ENCODE measurements at places on chromosomes 1 and 21.

DNA sequence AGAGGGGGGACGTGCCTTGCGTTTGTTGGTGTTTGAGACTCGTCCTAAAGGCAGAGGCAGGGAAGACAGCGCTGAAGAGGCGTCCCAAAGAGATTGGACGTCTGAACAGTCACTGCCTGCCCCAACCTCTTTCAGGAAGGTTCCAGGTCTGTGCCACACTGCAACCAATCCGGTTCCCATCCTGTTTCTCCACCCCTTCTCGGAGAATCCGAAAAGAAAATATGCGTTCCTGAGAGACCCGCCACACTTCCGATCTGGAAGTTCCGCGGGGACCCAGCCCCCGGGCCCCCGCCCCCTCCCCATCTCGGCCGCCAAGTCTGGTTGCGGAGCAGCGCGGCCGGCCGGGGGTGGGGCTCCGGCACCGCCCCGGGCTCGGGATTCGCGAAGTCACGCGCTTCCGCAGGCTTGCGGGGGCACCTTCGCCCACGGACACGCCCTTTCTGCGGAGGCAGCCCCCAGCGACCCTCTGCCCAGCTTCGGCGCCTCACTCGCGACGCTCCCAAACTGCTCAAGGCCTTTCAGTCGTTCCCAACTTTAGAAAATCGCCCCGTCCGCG lies 124.5 kb upstream of the DPYD start:
- DNase-seq, result no peak

GRCh38 chr21:31201548-31201947 lies 142.5 kb downstream of the TIAM1 start:
- DNase-seq, result no peak

GRCh38 chr21:16318651-16319300 lies 589.0 kb downstream of the USP25 start:
- DNase-seq, result no peak

DNA sequence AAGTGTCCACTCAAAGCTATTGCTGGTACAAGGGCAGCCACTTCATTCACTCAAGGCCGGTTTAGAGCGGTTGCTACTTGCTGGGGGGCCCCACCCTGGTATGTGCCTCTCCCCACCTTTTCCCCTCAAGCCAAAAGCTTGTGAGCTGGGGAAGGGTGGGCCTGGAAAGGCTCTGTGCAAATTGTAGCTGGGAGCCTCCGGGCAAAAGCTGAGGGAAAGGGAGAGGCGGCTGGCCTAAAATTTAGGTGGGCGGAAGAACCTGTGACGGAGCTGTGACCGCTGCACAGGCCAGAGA lies 306 bp upstream of the SH3D21 start:
- no peak for DNase-seq

DNA sequence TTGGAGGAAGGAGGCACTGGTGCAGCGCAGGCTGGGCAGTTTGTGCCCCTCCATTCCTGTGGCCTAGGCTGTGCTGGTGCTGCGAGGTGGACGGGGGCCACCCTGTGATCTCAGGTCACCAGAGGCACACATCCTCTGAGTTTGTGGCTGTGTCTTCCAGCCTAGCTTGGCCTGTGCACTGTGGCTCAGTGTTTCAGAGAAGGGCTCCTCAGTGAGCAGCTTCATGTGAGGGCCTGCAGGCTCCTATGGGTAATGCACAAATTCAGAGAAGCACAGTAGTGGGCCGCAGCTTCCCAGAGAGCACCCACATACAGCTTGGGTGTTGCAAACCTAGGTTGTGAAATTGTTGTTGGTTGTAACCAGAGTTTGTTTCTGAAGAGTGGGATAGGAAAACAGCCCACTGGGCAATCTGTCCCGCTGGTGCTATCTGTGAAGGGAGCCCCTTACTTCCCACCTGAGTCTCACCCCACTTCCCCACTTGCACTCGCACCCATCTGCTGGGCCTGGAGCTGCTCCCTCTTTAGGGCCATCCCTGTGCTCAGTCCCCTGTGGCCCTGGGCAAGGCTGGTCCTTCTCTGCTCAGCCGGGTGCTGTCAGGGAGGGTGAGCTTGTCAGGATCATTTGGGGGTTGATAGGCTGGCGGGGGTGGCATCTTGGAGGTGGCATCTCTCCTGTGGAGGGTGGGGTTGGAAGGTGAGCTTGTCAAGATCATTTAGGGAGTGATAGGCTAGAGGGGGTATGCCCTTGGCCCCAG lies 30.2 kb downstream of the SNAP47 start:
- no peak for DNase-seq

GRCh38 chr1:186761358-186761757 lies 67.4 kb upstream of the PLA2G4A start:
- DNase-seq, result no peak

GRCh38 chr1:54754045-54754444 lies 10.3 kb downstream of the PARS2 start:
- DNase-seq, result no peak

DNA sequence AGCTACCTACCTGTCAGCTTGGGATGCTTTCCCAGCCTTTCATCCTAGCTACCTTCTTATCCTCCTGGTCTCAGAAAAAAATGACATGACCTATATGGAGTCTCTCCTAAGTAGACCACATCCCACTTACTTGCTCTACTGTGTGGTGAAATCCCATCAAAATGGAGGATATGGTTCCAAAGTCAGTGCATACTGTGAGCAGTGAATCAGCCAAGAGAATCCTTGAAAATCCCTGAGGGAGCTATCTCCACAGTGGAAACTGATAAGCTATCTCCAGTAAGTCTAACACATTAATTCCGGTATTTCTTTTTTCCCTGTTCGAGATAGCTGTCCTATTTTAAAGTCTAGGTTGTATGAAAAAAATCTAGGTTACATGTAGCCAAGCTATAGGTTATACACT lies 189.7 kb downstream of the FGGY start:
- DNase-seq, result no peak

DNA sequence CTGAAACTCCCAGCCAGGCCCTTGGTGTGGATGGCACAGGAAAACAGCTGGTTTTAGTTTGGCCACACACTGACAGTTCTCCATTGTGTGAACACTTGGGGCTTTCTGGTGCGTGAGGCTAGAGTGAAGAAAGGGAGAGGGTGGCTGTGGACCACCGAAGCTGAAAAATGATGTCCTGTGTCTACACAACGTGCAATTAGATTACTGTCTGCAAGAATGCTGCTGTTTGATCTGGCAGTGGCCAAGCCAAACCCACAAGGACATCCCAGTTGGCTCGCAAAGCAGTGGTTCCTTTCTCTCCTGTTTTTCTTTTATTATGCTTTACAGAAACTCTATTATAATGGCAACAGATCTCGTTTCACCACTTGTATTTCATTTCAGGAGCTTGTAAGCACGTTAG lies 58.9 kb downstream of the ERG start:
- no peak for DNase-seq

DNA sequence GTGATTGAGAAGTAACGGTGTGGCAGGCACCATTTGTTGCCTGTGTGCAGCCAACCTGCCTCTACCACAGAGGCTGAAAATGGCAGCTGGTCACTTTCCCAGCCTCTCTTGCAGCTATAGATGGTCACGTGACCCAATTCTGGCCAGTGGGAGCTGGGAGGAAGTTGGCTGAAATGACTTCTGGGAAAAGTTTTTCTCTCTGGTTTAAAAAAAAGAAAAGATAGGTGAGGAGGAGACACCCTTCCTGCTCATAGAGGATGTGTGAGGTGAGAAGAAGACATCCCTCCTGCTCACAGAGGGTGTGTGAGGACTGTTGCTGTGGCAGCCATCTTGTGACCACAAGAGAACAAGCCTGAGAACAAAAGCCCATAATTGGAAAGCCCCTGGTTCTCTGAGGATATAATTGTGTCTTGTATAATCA lies 122.8 kb downstream of the SYF2 start:
- DNase-seq, result no peak

- no peak for DNase-seq
Observed at GRCh38 chr1:41232305-41232704, 9.8 kb downstream of the SCMH1 start.

GRCh38 chr1:181099152-181100014 lies 10.9 kb downstream of the IER5 start:
- DNase-seq, result no peak

GRCh38 chr1:162091681-162092524 lies 22.4 kb downstream of the NOS1AP start:
- DNase-seq, result no peak

DNA sequence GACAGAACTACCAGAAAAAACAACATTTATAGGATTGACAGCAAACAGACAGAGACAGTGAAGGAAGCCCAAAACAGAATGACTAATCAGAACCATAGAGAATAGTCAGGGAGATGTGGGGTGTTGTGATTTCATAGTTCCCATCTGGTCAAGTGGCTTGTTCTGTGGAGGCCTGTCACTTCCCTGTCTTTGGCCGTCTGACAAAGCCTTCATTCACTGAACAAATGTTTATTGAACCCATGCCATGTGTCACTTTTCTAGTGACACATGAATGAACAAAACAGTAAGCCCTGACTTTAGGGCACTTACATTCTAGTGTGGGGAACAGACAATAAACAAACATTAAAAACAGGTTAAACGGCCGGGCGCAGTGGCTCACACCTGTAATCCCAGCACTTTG lies 3.2 kb upstream of the SRRM1 start:
- no peak for DNase-seq

DNA sequence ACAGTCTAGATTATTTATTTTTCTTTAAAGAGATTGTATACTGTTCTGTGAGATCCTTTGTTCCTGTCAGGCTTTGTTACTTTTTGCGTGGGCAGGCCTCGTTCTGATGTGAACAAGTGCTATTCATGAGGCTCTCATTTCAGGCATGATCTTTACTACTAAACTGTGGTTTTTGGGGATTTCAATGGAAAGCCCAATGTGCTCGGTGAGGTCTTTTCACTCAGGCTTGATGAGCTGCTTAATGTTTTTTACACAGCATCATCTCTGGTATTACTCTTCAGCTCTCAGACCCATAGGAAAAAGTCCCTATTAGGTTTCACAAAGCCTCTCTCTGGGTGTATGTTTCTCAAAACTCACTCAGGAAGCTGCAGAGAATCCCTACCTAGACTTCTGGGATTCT lies 419.4 kb downstream of the GPATCH2 start:
- no peak for DNase-seq

GRCh38 chr1:43617668-43618067 lies 32.3 kb upstream of the KDM4A start:
- DNase-seq, result no peak

DNA sequence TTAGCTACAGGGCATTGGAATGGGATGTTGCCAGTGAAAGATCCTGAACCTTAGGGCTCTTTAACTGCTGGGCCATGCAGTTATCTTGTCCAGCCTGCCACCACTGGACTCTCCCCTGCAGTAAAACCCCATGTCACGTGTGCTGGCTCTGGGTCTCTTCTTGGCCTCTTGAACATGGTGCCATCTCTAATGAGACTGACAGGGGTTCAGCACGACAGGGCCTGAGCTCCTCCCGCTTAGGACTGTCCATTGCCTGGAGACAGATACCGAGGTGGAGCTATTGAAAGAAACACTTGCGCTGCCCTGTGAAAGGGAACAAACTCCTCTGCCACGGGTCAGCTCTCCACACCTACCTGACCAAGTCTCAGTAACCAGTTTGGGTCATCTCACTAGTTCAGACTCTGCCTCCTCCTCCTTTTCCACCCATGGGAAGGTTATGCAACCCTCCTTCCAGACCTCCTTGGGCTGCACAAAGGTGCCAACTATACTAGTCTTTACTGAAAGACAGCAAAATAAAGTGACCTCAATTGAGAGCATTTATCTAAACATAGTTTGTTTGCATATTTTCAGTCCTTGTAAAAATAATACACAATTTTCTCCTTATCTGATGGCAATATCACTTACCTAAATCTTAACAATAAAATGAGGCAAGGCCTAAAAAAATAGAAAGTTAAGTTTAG lies 66.0 kb downstream of the GNG12 start:
- DNase-seq, result no peak

DNA sequence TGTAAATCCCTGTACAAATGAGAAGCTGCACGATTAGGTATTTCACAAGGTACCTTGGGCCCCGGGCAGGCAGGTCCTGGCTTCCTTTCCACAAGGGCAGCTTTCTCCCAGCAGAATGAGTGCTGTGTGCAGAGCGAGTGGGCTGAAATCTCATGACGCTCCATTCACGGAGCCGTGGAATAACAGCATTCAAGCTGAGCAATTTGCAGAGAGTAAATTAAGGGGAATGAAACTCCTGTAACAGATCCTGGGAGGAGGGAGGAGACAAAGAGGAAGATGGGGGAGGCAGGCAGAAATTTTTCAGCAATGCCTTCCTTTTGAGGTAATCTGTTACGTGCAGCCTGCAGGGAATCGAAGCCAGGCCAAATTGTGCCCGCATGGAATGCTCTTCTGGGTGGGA lies 239.9 kb downstream of the TNR start:
- no peak for DNase-seq

GRCh38 chr1:44803312-44804095 lies 3.3 kb downstream of the PLK3 start:
- DNase-seq, result no peak

- no peak for DNase-seq
Observed at GRCh38 chr1:235011064-235011598, 117.5 kb downstream of the TOMM20 start.

DNA sequence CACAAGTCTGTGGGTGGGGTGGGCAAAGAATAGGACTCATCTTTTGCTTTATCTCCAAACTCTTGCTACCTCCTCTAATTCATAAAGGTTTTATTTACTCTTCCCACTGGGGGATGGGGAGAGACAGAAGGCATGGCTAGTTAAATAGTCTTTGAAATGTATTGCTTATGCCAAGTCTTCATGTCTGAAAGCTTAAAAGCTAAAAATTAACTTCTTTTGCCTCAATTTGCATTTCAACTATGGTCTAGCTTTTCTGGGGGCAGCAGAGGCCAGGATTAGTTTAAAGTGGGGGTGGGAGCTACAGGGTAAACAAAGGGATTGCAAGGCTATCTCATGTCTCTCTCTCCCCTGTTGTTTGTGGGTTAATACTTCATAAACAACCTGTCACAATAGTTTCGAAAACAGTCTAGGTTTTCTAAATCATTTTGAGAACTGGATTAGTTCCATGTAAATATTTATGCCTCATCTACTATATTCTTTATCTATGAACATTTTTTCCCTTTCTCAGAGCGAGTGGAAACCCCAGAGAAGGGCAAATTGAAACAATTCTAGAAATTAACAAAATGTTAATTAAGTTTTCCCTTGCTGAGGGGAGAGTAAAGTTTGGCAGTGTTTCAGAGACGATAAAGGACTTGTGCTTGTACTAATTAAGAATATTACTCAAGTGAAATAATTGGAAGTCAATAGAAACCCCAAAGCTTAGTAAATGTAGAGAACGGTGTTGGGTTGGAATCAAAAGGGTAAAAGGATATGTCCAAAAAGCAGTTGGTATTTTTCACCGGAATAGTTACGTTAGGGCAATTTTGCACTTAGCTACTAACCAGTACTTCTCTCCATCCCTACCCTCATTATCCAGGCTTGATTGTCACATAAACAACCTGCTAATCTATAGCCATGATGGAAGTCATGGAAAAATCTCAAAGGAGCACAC lies 182.2 kb downstream of the GIPC2 start:
- no peak for DNase-seq
